ENCODE measurements at places on chromosomes 7 and 10.
A peak's percentile ranks its signal among the peaks of the same experiment; 100 is the strongest.

DNA sequence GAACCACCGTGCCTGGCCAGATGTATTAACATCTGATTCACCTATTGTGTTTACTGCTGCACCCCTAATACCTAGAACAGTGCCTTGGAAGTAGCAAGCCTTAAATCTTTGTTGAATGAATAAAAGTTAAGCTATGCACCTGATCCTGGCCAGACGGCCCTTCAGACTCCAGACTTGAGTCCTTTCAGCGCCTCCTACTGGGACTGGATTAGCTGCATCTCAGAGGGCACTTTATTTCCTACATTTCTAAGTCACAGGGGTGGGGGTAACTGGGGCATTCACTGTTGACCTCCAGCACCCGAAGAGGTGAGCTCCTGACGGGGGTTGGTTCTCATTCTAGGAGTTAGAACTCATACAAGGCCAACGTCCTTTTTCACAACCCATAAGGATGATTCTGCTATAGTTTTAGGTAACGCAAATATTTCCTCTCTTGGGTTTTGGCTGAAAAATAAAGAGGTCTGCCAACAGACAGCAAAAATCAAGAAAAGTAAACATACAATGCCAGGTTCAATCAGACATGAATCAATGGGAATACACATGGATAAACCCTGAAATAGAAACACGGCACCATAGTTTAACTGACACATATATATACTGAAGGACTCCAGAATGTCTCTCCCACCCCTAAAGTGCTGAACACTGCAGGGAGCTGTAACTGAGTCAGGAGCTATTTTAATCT lies 48.0 kb upstream of the DLG5 start:
- peak; percentile 16 for DNase-seq

- DNase-seq: no peak
Observed at GRCh38 chr7:3207387-3207902, 93.6 kb upstream of the SDK1 start.

DNA sequence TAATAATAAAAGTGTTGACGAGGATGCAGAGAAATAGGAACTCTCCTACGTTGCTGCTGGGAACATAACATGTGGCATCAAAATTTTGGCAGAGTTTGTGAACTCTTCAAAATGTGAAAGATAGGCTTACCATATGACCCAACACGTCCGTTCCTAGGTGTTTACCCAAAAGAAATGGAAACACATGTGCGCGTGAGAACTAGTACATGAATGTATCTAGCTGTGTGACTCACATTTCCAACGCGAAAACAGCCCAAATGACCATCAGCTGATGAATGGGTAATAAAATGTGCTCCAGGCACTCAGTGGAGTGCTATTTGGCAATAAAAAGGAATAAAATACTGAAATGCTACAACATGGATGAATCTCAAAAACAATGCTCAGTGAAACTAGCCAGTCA lies 10.4 kb upstream of the ELFN1 start:
- no peak for DNase-seq

DNA sequence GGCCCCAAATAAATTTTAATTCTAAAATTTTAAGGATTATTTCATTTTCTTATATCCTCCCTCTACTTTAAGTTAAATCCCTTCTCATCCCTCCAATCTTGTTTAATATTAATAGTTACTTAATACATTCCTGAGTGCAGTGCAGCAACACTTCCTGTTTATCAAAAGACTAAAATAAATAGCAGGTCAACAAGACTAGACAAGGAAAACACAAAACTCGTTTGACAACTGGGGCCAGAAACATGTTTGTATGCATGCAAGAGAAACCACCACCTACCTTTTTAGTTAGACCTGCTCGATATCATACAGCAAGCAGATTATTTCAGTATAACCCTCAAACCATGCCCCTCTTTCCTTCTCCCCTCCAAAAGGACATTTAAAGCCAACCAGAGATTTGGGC lies 95.8 kb downstream of the PARD3 start:
- no peak for DNase-seq

DNA sequence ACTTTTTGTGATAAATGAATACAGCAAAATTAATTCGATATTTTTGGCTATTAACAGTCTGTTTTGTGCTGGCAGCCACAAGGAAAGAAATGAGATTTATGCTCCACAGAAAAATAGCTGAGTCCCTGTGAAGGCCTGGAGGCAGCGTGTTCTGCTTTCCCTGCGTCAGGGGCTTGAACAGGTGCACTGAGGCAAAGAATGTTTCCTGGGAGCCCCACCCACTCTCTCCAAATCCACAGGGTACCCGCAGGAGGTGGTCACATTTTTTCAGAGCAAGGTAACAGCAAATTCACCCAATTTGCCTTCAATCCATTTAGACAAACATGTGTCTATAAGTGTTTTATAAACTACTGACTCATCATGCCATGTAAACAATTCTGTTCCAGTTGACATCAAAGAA lies 308.1 kb downstream of the TCERG1L start:
- DNase-seq: no peak

DNA sequence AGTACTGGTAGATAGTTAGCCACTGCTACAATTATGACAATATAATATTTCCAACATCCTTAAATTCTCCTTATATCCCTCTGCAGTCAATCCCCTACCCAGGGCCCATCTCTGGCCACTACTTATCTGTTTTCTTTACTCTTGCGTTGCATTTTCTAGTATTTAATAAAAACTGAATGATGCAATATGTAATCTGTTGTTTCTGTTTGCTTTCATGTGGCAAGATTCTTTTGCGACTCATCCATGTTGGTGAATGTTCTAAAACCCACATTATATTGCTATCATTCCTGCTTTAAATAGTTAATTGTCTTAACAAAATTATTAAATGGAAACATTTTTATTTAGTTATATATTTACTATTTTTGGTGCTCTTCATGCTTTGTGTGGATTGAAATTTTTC lies 338.5 kb downstream of the MDFIC start:
- no peak for DNase-seq

DNA sequence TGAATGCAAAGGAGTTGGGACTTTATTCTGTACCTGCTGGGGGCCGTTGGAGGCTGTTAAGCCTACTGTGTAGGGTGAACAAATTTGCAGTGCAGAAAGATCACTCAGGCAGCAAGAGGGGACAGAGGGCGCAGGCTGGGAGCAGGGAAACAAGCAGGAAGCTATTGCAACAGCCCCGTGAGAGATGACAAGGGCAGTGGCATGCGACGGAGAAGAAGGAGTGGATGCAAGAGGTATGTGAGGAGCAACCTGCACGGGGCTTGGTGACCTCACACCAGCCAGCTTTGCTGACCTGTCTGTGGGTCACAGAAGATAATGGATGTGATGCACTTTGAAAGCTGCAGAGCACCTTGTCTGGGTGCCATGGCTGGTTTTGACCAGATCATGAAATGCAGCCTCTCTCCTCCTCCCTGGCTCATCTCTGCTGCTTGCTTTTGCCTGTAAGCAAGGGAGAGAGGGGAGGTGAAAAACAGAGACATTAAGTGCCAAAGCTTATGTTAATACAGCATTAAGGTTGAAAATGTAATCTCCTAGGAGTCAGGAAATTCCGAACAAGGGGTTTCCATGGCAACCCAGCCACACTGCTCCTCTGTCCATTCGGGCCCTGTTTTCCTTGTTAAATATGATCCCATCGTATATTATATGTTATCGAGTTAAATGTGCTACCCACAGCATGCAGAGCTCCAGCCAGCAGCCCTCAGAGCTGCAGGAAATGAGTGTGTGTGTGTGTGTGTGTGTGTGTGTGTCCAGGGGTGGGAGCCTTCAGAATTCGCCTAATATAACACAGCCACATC lies 314.3 kb upstream of the ZMIZ1 start:
- DNase-seq: peak; percentile 69

DNA sequence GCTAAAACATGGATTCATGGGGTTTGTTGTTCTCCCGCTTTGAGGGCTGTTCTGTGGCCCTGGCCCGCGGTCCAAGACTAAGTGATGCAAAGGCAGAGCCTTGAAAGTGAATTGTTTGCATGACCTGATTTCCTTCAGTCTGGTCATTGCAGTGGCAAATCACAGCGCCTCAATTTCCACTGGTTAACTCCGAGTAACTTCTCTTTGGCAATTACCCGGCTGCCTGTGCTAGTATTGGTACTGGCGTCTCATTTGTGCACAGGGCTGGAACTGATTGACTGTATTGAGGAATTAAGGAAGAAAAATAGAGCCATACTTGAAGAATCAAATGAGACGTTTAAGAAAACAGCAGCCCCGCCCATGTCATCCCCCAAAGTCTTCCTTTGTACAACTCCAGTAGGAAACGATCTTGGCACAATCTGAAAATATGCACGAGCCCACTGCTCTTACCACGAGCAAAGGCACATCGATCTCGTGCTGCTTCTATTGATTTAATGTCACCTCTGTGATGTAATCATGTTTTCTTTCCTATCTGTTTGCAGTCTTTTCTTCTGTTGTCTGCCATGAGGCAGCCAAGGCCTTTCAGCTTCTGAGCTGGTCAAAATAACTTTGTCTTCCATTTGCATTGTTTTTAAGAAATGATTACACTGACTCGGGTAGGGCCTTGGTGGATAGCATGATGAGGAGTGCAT lies 60.6 kb upstream of the SHH start:
- no peak for DNase-seq

GRCh38 chr10:70494536-70494935 lies 16.0 kb downstream of the PALD1 start:
- peak; percentile 73 for DNase-seq

DNA sequence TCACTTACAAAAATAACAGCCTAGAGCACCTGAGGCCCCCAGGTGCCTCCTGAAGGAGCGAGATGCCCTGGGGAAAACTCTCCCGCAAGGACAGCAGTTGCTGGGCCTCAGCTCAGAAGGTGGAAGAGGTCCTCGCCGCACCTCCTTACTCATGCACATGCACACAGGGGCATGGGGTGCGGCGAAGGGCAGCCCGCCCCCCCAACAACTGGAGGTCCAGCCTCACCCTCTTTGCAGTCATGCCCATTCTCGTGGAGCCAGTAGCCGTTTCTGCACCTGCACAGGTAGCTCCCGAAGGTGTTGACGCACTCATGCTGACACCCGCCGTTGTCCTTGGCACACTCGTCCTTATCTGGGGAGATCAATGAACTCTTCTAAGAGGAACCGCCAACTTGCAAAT lies 19.9 kb upstream of the OPALIN start:
- DNase-seq: no peak

- DNase-seq: no peak
Observed at GRCh38 chr10:80139265-80139664, 6.7 kb downstream of the PLAC9 start.

DNA sequence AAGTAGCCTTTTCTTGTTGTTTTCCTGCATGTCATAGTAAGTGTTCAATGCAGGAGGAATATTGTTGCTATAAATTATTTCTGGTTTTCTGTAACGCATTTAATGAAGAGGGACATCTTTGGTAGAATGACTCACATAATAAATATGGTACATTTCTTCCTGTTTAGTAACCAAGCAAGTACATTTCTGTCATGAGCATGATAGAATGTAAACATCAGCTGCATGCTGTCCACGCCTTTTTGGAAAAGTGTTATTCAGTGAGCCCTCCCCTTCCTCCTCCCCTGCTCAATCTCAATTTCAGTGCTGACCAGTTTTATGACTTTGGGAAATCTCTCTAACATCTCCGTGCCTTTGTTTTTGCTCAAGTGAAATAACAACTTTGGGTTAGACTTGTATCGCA lies 664.0 kb downstream of the XPNPEP1 start:
- DNase-seq: no peak

Measured in HL-60 (cell line).